ENCODE measurements at places on chromosomes 1 and 21.

DNA sequence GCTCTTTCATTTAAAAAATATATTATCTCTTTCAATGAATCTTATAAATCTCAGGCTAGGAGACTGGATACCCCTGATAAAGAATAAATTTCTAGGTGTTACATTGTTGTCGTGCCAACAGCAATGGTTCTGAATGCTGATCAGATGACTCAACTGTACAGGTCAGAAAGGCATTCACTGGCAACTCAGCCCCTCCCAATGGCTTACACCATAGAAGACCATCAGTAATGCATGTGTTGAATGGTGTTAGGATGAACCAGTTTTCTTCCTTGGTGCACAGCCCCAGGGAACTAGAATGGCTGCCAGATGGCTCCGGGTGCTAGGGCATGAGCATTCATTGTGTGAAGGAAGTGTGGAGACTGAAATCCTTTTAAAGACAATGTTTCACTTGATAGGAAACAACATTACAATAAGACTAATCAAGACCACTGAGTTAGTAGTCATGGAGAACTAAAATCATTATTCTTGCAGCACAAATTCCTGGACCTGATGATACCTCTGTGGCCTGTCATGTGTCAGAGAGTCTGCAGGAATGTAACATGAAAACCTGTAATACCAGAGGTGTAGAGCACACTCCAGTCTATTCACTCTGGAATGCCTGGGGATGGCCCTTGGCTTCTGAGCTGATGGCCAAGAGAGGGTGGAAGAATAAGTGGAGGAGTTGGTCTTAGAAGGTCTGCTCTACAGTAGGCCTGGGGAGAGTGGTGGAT is 187.7 kb upstream of the LMO4 start:
- no peak for DNase-seq

GRCh38 chr1:116986421-116987255 is 14.9 kb upstream of the CD101 start:
- no peak for DNase-seq

DNA sequence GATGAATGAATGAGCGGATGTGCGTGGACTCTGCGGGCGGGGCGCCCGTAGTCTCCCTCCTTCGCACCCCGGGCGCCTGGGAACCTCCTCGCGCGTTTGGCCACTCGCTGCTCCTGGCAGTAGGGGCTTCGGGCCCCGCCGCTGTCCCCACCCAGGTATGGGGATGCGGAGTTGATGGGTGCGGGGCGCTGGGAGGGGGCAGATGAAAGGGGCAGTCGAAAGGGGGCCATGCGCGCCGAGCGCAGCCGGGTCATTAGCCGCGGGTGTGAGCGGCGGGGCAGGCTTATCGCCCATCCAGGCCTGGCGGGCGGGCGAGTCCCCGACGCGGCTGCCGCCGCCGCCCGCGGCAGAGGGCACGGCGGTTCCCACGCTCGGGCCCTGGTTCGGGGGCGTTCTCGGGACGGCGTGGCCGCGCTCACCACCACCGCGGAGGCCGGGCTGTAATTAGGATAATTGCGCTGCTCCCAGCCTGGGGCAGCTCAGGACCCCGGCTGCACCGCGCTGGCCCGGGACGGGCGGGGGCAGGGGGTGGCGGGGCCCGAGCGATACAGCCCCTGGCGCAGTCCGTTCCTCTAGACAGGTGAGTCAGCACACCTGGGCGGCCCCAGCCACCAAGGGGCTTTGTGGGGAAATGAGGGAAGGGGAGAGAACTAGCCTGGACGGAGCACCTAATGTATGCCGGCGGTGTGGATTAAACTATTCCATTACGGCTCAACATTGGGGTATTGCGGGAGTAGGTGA is 22.1 kb upstream of the CITED4 start:
- no peak for DNase-seq

GRCh38 chr1:233675893-233676292 is 62.0 kb downstream of the KCNK1 start:
- DNase-seq: no peak

DNA sequence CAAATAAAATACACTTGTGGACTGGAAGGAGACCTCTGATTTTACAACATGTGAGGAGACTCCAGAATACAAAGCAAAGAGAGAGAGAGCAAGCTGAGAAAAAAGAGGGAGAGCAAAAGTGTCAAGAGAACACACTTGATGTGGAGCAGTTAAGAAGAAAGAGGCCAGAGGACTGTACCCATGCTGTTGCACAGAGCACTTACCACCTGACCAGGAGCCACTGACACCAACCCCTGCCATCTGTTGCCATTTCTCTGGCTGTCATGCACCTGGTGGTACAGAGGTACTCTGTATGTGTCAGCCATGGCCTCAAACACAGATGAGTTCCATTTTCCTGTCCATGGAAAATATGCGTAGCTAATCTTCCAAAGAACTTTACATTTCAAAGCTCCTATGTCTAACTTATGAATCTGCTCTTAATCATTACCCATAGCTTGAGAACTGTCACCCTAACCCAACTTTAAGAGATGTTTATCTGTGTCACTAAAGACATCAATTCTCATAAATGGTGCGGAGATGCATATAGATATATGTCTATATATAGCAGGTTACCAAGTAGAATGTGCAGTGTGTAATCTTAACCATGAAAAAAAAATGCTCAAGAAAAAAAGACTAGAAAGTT is 32.8 kb upstream of the ABCD3 start:
- DNase-seq: no peak

GRCh38 chr1:203486618-203487370 is 7.2 kb upstream of the OPTC start:
- no peak for DNase-seq

GRCh38 chr1:205858141-205858961 is 8.4 kb upstream of the PM20D1 start:
- DNase-seq: no peak

GRCh38 chr1:213393860-213394259 is 342.8 kb downstream of the RPS6KC1 start:
- no peak for DNase-seq

- no peak for DNase-seq
These were observed 62.9 kb upstream of the FBXO28 start for GRCh38 chr1:224051086-224051406.

DNA sequence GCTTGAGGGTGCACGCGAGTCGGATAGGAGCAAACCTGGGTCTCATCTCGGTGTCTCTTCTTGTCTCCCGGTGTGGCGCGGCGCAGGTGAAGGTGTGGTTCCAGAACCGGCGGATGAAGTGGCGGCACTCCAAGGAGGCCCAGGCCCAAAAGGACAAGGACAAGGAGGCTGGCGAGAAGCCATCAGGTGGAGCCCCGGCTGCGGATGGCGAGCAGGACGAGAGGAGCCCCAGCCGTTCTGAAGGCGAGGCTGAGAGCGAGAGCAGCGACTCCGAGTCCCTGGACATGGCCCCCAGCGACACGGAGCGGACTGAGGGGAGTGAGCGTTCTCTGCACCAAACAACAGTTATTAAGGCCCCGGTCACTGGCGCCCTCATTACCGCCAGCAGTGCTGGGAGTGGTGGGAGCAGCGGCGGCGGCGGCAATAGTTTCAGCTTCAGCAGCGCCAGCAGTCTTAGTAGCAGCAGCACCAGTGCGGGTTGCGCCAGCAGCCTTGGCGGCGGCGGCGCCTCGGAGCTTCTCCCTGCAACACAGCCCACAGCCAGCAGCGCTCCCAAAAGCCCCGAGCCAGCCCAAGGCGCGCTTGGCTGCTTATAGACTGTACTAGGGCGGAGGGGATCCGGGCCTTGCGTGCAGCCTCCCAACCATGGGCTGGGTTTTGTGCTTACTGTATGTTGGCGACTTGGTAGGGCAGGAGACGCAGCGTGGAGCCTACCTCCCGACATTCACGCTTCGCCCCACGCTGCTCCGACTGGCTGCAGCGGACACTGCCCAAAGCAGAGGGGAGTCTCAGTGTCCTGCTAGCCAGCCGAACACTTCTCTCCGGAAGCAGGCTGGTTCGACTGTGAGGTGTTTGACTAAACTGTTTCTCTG is 5.1 kb downstream of the HLX start:
- DNase-seq: no peak

- no peak for DNase-seq
These were observed 87.8 kb downstream of the TRIM11 start for GRCh38 chr1:228318823-228319241.

GRCh38 chr1:1361982-1362423 is 3.6 kb upstream of the MXRA8 start:
- no peak for DNase-seq

DNA sequence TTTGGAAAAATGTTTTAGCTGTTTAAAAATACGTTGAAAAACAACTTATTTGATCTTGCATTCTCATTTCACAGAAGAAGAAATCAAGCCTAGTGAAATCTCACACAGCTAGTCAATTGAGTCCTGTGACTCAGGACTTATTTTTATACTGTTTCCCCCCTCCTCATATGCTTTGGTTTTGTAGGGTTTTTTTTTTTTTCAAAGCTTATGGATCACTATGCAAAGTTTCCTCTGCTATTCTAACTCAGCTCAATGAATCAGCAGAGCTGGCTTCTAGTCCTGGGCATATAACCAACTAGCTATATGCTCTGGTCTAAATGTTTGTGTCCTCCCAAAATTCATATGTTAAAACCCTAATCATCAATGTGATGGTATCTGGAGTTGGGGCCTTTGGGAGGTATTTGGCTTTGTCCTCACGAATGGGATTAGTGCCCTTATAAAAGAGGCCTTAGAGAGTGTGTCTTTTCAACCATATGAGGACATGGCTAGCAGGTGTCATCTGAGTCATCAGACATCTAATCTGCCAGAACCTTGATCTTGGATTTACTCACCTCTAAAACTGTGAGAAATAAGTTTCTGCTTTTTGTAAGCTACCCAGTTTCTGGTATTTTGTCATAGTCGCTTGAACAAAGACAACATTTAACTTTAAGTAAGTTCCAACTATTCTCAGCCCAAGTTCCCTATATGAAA is 317.2 kb upstream of the C1orf87 start:
- no peak for DNase-seq

- DNase-seq: no peak
These were observed 709.4 kb downstream of the MATN1 start for GRCh38 chr1:30014031-30014430.

GRCh38 chr1:226982451-226983177 is 42.5 kb downstream of the COQ8A start:
- no peak for DNase-seq

DNA sequence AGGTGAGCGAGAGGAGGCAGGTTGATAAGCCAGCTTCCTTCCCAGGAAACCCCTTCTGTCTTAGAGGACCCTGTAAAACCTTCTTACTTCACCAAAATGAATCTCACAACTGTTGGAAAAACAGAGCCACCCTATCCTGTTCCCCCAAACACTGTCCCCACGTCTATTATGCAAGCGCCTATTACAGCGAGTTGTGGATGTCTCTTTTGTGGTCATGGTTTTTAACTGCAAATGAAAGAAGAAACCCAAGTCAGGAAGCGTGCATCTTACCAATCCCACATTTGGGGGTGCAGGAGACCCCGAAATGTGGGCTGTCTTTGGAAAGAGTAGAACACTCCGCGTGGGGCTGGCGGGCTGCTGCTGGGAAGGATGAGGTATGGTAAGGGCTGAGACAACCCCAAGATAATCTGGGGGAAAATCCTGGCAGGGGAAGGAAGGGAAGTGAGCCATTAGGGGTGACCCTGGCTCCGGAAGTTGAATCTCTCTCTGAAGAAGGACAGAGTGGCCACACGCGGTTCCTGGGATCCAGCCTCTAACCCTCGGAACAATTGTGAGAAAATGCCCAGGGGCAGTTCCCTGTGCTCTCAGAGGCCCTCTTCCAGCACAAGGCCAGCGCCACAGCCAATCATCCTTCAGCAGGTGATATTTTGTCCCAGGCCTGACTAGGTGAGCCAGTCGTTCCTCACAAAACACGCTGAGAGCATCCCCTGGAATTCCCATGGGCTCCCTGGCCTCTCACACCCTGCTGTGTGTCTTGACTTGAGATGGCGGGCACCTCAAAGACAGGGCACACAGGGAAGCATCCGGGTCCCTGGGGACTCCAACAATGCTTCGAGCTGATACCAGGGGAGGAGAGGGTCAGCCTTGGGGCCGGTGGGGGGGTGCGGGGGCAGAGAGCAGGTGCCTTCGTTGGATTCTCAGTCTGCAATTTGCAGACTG is 168.5 kb upstream of the IRF2BP2 start:
- DNase-seq: no peak

DNA sequence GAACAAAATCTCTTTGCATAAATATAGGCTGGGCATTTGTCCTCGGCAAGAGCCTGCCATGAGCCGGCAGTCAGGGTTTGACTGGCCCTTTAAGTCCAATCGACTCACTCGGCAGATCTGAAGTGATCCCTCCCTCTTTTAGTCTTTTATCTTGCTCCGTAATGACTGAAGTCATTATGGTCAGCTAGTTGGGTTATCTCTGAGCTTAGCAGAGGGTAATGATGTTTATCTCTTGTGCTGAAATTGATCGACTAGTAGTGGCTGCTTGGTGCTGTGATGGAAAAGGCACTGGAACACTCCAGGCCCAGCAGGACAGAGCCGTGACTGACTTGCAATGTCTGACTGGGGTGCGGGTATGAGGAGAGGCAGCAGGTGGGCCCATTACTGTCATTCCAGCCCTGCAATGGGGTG is 468 bp upstream of the ABCA4 start:
- no peak for DNase-seq

GRCh38 chr1:216073793-216074595 is 349.3 kb downstream of the USH2A start:
- DNase-seq: no peak

GRCh38 chr1:101394041-101394440 is 157.2 kb downstream of the S1PR1 start:
- no peak for DNase-seq

- no peak for DNase-seq
These were observed 89.0 kb downstream of the PSMG1 start for GRCh38 chr21:39094087-39094780.

- no peak for DNase-seq
These were observed 30.8 kb downstream of the EPHA2 start for GRCh38 chr1:16125088-16125470.

DNA sequence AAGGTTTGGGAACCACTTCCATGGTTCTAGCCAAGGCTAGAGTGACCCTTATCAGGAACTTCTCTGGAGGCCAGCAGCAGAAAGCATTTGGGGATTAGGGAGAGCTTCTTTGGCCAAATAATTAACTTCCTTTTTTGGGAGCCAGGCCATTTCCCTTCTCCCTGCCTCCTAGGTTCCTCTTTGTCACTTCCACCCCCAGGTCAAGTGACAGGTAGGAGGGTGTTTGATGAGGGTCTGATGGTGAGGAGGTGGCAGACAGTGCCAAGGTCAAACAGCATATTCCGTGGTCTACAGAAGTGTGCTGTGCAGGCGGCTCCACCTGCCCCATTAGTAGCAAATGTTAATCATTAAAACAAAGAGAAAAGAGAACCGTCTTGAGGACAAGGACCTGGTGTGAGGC is 1.9 kb upstream of the KCNA10 start:
- no peak for DNase-seq

GRCh38 chr1:56146449-56146848 is 432.9 kb downstream of the PLPP3 start:
- no peak for DNase-seq
